Colonic mucosa (tissue), 4 donors: ENCODE measurements at places on chromosomes 5 and 9. TPM values are rescaled to one million over a fixed set of nuclear protein-coding genes. Genes with fewer than 3 reads are reported as not detected.

DNA sequence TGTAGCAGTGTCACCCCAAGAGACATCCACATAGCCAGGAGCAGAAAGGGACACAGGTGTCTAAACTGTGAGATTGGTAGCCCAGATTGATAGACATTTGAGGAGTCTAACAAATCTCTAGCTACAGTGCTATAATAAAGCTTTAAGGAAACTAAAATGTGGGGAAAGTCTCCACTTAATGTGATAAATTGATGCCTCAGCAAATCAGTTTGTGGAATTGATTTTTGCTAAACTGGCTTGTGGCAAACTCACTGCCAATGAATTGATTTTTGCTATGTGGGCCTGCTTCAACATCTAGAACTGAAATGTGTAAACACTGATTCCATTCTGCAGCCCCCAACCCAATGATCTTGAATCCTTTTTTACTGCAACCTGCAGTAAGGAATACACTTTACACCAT, 16.8 kb upstream of the MAP3K1 start:
- H3K27me3 ChIP-seq, result no peaks in the 10 kb centered on the region
- H3K36me3 ChIP-seq, result no peaks in the 10 kb centered on the region
- no peak overlapping the region for H3K4me3 ChIP-seq
- DNase-seq, result no peak

The MED7 gene
- 14.9 TPM for total RNA-seq

DNA sequence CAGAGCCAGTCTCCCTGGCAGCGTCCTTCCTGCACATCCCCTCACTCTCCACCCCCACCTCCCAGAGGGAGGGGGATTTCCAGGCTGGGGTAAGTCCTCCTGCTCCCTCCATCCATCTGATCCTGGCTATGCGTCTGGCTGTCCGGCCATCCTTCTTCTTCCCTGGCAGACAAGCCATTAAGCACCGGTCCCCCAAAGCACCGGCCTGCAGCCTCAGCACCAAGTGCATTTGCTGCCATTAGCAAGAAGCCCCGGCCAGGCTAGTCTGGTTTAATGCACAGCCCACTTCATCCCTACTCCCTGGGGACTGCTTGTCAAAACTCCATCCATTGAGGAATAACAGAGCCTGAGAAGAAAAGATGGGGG, 208.7 kb upstream of the IER5L start:
- no peak for DNase-seq
- no peak overlapping the region for H3K4me3 ChIP-seq
- no peaks in the 10 kb centered on the region for H3K36me3 ChIP-seq
- peaks cover 4% of the 10 kb centered on the region for H3K4me1 ChIP-seq
- no peaks in the 10 kb centered on the region for H3K27me3 ChIP-seq
- H3K27ac ChIP-seq, result no peak overlapping the region

DNA sequence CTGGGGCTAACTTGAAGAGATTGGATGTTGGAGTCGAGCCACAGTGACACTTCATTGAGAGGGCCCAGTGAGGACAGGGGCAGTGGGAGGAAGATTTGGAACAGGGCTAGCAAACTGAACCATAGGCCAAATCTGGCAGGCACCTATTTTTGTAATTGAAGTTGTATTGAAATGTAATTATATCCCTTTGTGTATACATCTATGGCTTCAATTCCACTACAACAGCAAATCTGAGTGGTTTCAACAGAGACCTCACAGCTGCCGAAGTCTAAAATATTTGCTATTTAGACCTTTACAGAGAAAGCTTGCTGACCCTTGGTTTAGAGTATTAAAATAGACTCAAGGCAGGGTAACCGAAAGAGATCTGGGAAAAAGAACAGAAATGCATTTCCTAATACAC, 4.7 kb upstream of the TNFSF8 start:
- no peak for DNase-seq
- no peaks in the 10 kb centered on the region for H3K27me3 ChIP-seq
- H3K27ac ChIP-seq, result no peak overlapping the region
- no peaks in the 10 kb centered on the region for H3K36me3 ChIP-seq
- no peaks in the 10 kb centered on the region for H3K4me1 ChIP-seq

GRCh38 chr9:89715318-89715858, 110.6 kb downstream of the GADD45G start:
- no peak overlapping the region for H3K27ac ChIP-seq
- H3K4me1 ChIP-seq, result no peaks in the 10 kb centered on the region
- no peaks in the 10 kb centered on the region for H3K36me3 ChIP-seq
- no peak for DNase-seq

- H3K27me3 ChIP-seq, result peaks cover 27% of the 10 kb centered on the region
- DNase-seq, result peak; percentile 77
Measured at GRCh38 chr9:137049544-137050449, 3.8 kb upstream of the NPDC1 start.

The GRIN3A gene
- total RNA-seq, result 0.45 TPM

DNA sequence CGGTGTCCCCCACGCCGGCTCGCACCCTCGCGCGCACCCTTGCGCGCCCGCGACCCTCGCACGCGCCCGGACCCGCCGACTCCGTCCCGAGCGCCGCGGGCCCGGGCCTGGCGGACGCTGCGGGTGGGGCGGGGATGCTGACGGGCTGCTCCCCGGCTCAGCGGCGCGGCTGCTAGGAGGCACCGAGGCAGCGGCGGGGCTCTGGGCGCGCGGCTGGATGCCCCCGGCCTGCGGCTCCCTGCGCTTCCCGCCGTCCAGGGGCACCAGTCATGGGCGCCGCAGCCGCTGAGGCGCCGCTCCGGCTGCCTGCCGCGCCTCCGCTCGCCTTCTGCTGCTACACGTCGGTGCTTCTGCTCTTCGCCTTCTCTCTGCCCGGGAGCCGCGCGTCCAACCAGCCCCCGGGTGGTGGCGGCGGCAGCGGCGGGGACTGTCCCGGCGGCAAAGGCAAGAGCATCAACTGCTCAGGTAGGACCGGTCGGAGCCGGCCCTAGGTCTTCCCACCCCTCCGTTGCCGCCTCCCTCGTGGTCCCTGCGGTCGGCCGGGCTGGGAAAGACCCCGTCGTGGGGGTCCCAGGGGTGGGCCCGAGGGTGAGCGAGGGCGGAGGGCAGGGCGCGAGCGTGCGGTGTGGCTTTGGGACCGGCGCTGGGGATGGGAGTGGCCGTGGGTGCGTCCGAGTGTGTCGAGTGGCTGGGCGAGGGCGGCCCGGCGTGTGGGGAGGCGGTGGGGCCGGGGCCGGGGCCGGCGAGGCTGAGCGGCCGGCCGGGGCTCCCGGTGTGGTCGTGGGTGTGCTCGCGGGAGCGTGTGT, 530 bp downstream of the TMEFF1 start:
- peak; percentile 19 for DNase-seq
- peaks cover 18% of the 10 kb centered on the region for H3K27me3 ChIP-seq
- no peaks in the 10 kb centered on the region for H3K4me1 ChIP-seq
- H3K4me3 ChIP-seq, result peak overlapping the region; percentile 50

DNA sequence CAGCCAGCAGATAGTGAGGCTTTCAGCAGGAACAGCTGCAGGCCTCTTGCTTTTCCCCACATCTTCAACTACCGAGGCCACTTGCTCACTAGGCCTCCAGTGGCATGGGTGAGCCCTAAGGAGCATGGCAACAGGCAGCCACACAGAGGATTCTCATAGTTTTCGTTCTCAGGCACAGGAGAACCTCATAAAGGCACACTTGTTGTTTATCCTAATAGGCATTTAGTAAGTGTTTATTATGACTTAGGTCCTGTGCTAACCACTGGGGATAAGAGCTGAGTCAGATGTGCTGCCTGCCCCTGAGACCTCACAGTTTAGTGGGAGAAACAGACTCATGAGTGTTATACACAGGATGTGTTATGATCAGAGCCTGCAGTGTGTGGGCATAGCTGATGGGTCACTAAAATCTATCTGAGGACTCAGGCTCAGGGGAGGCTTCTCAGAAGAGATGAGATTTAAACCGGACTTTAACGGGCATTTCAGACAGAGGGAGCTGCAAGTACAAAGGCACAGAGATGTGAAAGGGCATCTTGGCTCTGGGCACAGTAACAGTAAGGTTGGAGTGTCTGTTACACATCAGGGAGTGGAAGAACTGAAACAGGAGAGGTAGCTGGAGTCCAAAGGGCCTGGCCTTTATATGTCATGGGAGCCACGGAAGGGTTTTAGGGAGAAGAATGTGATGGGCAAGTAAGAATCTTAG, 21.0 kb upstream of the HEMGN start:
- no peak overlapping the region for H3K4me3 ChIP-seq
- no peaks in the 10 kb centered on the region for H3K27me3 ChIP-seq
- no peak overlapping the region for H3K27ac ChIP-seq
- DNase-seq, result no peak

GRCh38 chr9:124146031-124146561, 111.7 kb upstream of the NEK6 start:
- no peaks in the 10 kb centered on the region for H3K4me1 ChIP-seq
- DNase-seq, result no peak
- no peak overlapping the region for H3K27ac ChIP-seq
- H3K4me3 ChIP-seq, result no peak overlapping the region
- H3K36me3 ChIP-seq, result no peaks in the 10 kb centered on the region

GRCh38 chr5:154917757-154918156, 20.3 kb downstream of the GEMIN5 start:
- no peak overlapping the region for H3K27ac ChIP-seq
- H3K4me3 ChIP-seq, result no peak overlapping the region
- H3K27me3 ChIP-seq, result no peaks in the 10 kb centered on the region

- H3K36me3 ChIP-seq, result no peaks in the 10 kb centered on the region
- H3K4me3 ChIP-seq, result no peak overlapping the region
- no peak for DNase-seq
- no peak overlapping the region for H3K27ac ChIP-seq
- H3K27me3 ChIP-seq, result no peaks in the 10 kb centered on the region
Measured at GRCh38 chr9:137784046-137784445, 93.5 kb upstream of the CACNA1B start.

GRCh38 chr5:177003649-177004048, 2.9 kb downstream of the UIMC1 start:
- H3K4me1 ChIP-seq, result no peaks in the 10 kb centered on the region
- no peaks in the 10 kb centered on the region for H3K36me3 ChIP-seq
- no peak for DNase-seq
- H3K27me3 ChIP-seq, result no peaks in the 10 kb centered on the region
- no peak overlapping the region for H3K27ac ChIP-seq
- no peak overlapping the region for H3K4me3 ChIP-seq

GRCh38 chr5:116144103-116144502, 59.3 kb downstream of the COMMD10 start:
- no peaks in the 10 kb centered on the region for H3K4me1 ChIP-seq
- H3K4me3 ChIP-seq, result no peak overlapping the region
- no peaks in the 10 kb centered on the region for H3K36me3 ChIP-seq

The GRM6 gene
- total RNA-seq, result not detected

GRCh38 chr9:116142706-116143492, 10.7 kb upstream of the PAPPA start:
- no peaks in the 10 kb centered on the region for H3K27me3 ChIP-seq
- no peak overlapping the region for H3K4me3 ChIP-seq
- no peaks in the 10 kb centered on the region for H3K36me3 ChIP-seq
- no peak overlapping the region for H3K27ac ChIP-seq
